ENCODE measurements at places on chromosomes 13 and 19. TPM values are rescaled to one million over a fixed set of nuclear protein-coding genes. Genes with fewer than 3 reads are reported as not detected.

SUCLA2 gene
- 53.8 TPM for total RNA-seq

ZNF793 gene
- total RNA-seq, result 6.3 TPM

ZNF578 gene
- total RNA-seq, result 9.8 TPM

ZNF583 gene
- 13.5 TPM for total RNA-seq

ZNF333 gene
- 21.8 TPM for total RNA-seq

SIGLEC8 gene
- not detected for total RNA-seq

RNF17 gene
- total RNA-seq, result not detected

ZNF99 gene
- under 0.01 TPM for total RNA-seq

PRTN3 gene
- total RNA-seq, result not detected

SIRT6 gene
- 8.8 TPM for total RNA-seq

KLK14 gene
- total RNA-seq, result not detected

ESD gene
- 162 TPM for total RNA-seq
